ENCODE measurements at places on chromosomes 7 and 10.

- DNase-seq: no peak
Measured at GRCh38 chr10:2978111-2978510, 89.2 kb upstream of the PFKP start.

- DNase-seq: no peak
Measured at GRCh38 chr10:34661580-34661979, 153.5 kb downstream of the PARD3 start.

DNA sequence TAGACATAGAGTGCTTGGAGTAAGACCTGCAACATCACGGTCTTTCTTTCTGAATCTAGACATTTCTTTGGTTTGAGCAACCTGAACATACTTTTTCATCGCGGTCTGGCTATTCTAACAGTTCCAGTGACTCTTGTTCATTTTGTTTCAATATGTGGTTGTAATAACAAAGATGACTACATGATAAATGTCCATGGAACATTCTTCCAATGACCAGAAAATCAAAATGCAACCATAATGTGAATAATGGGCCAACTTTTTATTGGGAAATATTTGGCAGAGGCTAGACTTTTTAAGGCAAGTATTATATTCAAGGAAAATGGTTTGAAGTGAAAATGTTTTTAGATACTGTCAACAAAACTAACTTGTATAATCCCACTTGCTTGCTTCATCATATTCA, 282.5 kb downstream of the INHBA start:
- no peak for DNase-seq

DNA sequence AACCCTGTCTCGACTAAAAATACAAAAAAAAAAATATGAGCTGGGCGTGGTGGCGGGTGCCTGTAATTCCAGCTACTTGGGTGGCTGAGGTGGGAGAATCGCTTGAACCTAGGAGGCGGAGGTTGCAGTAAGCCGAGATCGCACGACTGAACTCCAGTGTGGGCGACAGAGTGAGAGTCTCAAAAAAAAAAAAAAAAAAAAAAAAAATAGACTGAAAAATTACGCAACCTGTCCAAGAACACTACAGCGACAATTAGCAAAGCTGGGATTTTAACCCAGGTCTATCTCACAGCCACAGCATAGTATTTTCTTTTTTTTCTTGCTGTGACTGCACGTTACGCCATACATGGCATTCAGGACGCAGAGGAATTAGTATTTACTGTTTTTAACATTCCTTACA, 1.1 kb upstream of the RABGEF1 start:
- no peak for DNase-seq

GRCh38 chr7:44085546-44085945, 3.2 kb upstream of the POLM start:
- no peak for DNase-seq

- DNase-seq: no peak
Measured at GRCh38 chr7:84232646-84233045, 38.1 kb upstream of the SEMA3A start.

- DNase-seq: no peak
Measured at GRCh38 chr10:33071857-33072256, 113.8 kb upstream of the ITGB1 start.

- no peak for DNase-seq
Measured at GRCh38 chr7:145884716-145885514, 231.7 kb upstream of the CNTNAP2 start.

- no peak for DNase-seq
Measured at GRCh38 chr10:119700321-119700954, 25.4 kb upstream of the INPP5F start.

GRCh38 chr7:139035586-139036353, at the start of gene ZC3HAV1L:
TSS of gene ZC3HAV1L (minus strand) at chr7:139036042. CDS start at chr7:139036017, 25 bp downstream.
- no peak for DNase-seq
